Activated CD4-positive, CD25-positive, alpha-beta regulatory T cell treated with anti-CD3 and anti-CD28 coated beads, Interleukin-2, amount 50 U/mL, for 24 hours (primary cell): ENCODE measurements at places on chromosomes 13 and 19.

GRCh38 chr13:111076155-111077013, 38.7 kb upstream of the ARHGEF7 start:
- no peak for ATAC-seq

DNA sequence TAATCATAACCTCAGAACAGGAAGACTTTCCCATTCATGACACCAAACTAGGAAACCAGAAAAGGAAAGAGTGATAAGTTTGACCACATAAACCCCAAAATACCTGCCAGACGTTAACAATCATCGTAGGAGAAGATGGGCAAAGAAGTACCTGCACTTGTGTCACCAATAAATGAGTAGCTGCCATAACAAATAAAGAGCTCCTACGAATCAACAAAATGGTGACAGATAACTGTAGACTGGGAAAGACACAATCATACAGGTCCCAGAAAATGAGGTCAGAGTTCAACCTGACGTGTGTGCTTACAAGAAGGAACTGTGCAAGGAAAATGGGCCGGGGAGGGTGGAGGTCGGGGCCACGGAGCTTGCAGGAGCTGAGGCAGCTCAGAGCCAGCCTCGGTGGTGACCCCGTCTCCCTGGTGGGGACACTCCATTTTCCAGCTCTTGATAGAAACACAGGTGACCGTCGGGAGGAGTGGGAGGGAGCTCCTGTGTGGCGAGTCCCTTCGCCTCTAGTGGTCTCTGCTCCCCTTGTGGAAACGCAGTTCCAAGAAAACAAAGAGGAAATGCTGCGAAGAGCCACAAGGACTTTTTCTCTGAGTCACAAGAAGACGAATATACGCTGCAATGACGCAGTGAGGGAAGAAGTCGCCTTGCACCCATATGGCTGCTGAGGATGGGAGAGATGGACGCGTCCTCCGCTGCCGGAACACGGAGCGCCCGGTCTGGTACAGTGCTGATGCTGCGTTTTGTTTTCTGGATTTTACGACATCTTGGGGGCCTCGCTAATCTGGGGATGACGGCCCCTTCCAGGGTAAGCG, 9.5 kb downstream of the PIP5K1C start:
- ATAC-seq, result peak; percentile 53

- no peak for ATAC-seq
Observed at GRCh38 chr19:47514151-47514868, 553 bp downstream of the NAPA start.

DNA sequence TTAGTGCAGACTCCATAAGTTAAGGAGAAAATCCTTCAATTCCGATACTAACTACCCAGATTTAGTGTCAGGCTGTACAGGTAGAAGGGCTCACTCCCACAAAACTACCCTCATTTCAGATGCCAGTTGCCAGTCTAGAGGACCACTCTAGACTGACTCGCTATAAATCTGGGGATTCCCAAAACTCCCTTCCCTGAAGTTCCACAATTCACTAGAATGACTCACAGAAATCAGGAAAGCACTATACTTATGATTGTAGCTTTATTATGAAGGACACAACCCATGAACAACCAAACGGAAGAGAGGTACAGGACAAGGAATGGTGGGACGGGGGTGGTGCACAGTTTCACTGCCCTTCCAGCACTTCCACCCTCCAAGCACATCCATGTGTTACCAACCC, 321.2 kb downstream of the DIAPH3 start:
- no peak for ATAC-seq

DNA sequence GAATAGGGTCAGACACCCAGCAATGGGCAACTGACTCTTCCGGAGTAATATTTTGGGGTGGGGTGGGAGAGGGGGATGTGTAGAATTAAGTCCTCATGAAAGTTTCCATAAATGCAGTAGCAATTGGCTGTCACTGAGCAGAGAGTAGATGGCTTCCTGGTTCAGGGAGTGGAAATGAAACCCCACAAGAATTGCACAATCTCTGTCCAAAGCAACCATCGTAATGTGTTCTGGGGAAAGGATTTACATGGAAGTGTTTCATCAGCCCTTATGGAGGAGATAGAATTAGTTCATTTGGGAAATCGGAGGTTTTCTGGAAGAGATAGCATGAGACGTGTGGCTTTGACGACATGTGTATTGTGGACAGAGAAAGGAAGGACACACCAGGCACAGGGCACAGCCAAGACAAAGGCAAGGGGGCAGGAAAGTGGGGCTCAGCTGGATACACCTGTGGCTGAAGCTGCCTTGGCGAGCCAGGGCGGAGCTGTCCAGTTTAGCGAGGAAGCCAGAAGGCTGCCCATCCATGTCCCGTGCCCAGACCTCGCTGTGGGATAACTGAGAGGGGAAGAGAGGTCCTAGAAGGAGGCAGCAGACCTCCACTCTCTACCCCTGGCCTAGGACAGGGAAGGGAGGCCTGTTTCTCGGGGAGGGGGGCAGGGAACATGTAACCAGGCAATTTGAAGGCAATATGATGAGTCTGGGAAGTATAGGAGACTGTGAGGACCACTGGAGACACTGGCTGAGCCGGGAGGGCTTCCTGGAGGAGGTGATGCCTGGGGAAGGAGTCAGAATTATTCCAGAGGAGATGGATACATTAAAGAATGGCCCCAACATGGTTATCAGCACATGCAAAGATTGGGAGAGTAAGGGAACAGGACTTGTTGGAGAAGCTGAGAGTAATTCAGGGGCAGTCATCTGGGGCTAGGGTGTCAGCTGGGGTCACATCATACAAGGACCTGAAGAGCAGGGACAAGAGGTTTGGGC, 2.6 kb upstream of the CLEC4G start:
- ATAC-seq, result no peak

- ATAC-seq, result no peak
Observed at GRCh38 chr13:96091164-96092117, 1.5 kb downstream of the HS6ST3 start.

DNA sequence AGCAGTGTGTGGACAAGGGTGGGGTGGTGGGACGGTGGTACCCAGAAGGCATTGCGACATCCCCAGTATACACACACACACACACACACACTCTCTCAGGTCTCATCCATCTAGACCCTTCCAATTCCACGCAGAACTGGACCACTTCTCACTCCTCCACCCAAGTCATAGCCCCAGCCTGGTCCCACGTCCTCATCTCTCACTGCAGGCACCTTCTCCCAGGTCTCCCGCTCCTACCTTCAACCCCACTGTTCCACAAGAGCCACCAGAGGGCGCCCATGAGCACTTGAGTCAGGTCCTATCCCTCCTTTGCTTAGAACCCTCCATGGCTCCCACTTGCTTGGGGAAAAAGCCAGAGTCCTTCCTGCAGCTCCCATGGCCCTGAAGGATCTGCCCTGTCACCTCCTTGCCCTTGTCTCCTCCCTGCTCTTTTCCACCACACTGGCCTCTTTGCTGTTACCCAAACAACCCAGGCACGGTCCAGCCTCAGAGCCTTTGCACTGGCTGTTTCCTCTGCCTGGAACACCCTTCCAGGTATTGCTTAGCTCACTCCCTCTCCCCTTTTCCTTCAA, 62.6 kb downstream of the IER2 start:
- peak; percentile 41 for ATAC-seq

DNA sequence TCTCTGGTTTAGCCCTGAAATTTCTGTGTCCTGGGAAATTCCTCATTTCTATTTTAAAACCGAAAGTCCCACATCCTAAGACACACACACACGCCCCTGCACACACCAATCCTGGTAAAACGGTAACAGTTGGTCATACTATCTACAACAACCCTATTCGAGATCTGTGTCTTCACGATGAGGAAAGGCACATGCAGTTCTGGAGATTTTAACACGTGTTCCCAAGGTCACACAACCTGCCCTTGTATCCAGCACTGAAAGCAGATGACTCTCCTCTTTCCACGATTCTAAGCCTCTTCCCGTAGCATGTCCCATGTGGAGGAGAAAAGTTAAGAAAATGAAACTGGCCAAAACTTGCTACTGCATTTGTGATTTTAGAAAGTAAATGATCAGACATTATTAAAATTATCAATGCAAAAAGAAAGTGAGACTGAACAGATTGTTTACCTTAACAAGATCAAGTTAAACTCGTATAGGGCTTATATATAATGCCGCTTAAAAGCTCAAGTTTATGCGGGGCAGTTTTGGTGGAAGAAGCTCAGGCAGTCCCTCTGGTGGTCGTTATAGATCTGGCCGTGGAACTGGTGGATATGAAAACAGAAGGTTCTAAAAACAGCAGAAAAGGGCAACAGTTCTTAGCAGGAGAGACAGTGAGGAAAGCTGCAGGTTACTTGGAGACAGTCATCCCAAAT, 32.7 kb downstream of the VSTM1 start:
- no peak for ATAC-seq

DNA sequence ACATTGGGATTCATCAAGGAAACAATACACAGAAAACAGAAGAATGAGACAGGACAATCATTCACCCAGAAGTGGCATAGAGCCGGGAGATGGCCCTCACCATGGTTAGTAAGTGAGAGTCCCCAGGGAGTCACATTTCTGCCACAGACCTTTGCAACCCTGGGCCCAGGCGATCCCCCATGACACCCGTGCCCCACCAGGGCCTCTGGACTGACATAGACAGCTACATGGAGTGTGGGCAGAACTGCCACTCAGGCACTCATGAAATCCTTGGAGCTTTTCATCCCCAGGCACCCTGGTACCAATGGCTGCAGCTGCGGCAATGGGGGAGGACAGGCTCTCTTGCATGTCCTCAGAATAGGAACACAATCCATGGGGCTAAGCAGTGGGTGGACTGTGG, 174.5 kb upstream of the TRPC4 start:
- no peak for ATAC-seq

DNA sequence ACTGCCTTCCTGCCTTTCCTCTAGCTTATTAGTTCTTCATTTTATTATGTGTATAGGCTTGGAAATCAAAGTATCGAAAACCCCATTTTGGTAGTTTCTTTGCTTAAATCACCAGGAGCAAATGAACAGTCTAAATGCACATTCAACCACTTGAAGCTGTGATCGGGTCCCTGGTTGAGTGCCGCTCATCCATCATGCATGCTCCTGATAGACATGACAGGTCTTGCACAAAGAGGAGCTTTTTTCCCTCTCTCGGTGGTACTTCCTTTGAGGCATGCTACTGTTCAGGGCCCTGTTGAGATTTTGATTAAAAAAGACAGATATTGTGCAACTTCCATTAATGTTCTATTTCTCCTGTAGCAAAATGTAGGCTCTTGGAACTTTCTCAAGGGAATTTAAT, 185.8 kb downstream of the OLFM4 start:
- ATAC-seq, result no peak

DNA sequence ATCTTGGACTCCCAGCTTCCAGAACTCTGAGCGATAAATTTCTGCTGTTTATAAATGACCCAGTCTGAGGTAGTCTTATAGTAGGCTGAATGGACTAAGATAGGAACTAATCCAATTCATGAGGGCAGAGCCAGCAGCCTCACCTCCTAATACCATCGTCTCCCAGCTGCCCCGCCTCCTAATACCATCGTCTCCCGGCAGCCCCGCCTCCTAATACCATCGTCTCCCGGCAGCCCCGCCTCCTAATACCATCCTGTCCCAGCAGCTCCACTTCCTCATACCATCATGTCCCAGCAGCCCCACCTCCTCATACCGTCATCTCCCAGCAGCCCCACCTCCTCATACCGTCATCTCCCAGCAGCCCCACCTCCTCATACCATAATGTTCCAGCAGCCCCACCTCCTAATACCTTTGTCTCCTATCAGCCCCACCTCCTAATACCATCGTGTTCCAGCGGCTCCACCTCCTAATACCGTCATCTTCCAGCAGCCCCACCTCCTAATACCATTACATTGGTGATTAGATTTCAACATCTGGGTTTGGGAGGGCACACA, 2.4 kb upstream of the ARGLU1 start:
- ATAC-seq, result peak; percentile 63

DNA sequence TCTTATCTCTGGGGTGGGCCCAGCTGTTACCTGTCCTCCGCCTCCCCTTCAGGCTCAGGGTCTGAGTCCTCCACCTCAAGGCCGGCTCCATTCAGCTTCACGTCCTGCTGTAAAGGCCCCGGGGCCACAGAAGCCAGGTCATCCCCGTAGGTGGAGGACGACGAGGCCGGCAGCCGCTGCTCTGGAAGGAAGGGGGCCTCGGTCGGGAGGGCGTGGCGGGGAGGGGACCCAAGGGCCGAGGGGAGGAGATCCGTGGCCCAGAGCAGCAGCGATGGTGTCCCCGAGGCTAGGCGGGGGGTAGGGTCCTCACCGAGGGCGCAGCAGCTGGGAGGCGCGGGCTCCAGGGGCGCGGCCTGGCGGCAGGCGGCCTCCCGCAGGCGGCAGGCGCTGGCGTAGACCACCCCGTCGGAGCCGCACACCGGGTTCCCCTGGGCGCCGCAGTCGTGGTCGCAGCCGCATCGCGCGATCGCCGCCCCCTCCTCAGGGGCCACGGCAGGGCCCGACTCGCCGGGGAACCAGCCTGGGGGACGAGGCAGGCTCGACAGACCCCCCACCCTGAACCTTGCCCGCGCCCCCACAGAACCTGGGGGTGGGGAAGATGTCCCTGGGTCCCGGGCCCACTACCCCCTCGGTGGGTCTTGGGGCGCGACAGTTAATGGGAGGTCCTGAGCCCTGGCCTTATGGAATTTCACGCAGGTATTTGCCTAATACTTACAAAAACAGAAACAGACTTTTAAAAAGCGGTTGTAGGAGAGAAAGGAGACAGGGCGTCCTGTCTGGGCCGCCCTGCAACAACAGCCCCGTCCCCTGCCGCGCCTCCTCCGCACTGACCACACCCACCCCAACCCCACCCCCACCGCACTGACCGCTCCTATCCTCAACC, 7.6 kb downstream of the F2RL3 start:
- ATAC-seq, result no peak

- ATAC-seq, result no peak
Observed at GRCh38 chr13:109870696-109871370, 84.5 kb upstream of the IRS2 start.

DNA sequence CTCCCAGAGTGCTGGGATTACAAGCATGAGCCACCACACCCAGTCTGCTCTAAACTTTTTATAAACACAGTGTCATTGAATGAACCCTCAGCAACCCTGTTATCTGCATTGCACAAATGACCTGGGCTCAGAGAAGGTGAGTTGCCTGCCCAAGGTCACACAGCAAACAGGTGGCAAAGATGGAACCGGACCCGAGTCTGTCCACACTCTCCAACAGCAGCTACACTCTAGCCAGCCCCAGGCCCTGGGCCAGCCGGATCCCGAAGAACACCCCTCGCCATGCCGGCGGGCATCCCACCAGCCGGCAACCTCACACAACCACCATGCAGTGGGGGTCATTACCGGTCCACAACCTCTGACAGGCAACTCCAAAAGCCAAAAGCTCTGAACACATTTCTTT, 14.5 kb downstream of the ERCC2 start:
- no peak for ATAC-seq

DNA sequence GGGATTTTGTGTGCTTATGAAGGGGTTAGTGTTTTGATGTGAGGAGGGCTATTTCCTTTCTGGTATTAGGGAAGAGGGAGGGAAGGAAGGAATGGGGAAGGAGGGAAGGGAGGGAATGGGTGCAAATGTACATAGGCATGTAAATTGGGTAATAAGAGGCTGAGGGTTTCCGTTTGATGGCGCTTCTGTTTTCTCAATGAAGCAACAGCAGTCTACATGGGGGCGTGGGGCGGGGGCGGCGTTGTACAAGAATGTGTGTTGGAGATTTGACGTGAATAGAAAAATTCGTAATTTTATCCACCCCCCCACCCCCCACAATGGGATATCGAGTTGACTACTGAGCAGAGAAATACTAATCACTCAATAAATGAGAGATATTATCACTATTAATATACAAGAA, 52.5 kb downstream of the PDS5B start:
- no peak for ATAC-seq
